T1000 (cell line): ENCODE measurements at places on chromosomes 11 and 22.

GRCh38 chr11:67268081-67268961, 2.0 kb downstream of the GRK2 start:
- DNase-seq: no peak

GRCh38 chr22:43240614-43241013, 53.7 kb upstream of the TTLL12 start:
- no peak for DNase-seq

DNA sequence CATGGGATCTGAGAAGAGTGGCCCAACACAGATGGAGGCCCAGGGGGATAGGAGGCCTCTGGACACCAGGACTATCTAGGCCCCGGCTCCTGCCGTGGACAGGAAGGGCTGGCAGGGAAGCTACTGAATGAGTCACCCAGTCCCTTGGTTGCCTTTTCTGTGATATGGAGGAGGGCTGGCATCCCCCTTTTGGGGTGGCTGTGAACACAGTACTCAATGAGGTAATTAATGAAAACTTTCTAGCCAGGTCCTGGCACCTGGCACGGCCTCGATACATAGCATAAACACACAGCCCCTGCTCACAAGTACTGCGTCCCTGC, 163.2 kb downstream of the CHST1 start:
- DNase-seq: no peak

- DNase-seq: no peak
Observed at GRCh38 chr11:112118176-112118575, 31.5 kb downstream of the SDHD start.

DNA sequence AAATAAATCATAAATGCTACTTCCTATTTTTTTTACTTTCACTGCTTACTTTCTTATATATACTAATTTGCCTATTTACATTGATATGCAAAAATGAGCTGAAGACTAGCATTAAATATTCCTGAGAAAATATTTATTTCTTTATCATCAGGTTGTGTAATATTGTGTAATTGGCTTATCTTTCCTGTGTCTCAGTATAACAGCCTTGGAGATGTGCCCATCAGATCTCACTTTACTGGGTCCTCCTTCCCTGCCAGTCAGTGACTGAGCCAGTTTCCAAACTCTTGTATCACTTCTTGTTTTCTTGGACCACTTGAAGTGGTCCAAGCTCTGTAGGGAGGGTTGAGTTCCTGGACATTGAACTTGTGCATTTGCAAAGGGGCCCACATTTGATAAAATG, 900.0 kb downstream of the LUZP2 start:
- DNase-seq: no peak

DNA sequence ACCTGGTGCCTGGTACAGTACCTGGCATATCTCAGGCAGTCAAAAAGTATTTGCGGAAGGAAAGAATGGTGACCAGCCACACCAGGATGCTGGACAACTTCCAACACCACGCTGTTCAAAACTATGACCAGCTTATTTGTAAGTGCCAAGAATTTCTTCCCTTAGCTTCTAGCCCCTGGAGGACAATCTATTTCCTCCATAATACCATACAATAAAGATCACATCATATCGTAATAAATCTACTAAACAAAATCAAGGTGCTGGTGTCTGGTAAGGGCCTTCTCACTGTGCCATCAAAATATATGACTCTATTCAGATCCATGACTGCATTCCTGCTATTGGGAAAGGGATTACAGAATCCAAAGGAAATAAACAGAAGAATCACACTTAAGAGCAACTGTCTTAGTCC, 51.5 kb downstream of the ALG9 start:
- no peak for DNase-seq

GRCh38 chr11:26126741-26127140, 205.2 kb upstream of the ANO3 start:
- DNase-seq: no peak

- DNase-seq: no peak
Observed at GRCh38 chr11:11884774-11885481, 43.2 kb downstream of the USP47 start.

DNA sequence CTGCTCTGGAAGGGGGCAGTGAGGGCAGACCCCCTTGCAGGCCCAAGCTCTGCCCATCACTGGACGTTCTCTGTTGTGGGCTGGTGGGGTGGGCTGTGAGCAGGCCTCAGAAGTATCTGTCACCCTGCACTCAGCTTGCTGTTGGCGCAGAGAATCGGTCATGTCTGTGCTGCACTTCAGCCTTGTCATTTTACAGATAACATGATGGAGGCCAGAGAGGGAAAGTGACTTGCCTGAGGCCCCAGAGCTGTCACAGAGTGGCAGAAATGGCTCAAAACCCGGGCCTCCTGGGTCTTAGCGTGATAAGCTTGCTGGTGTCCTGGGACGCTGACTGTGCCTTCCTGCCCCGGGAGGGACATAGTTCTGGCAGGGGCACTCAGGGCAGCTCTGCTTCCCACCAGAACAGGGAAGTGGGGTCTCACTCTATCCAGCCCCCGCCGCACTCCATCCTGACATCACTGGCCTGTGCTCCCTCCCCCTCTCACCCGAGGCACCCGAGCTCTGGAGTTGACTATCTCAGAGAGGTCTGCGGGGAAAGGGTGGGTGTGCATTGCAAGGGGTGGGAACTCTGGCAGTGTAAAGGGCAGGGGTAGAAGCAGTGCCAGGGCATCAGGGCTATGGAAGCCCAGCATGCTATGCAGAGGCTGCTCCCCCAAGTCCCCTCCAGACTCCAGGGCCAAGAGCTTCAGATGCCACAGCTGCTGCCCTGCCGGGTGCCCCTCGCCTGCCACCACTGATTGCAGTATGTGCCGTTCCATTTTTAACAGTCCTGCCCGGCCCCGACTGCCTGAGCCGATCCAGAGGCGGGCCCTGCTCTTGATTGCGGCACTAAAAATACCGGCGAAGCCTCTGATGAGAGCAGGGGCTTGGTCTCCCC, 50.4 kb upstream of the NECTIN1 start:
- no peak for DNase-seq

GRCh38 chr22:21972293-21972779, 10.3 kb downstream of the TOP3B start:
- DNase-seq: no peak

DNA sequence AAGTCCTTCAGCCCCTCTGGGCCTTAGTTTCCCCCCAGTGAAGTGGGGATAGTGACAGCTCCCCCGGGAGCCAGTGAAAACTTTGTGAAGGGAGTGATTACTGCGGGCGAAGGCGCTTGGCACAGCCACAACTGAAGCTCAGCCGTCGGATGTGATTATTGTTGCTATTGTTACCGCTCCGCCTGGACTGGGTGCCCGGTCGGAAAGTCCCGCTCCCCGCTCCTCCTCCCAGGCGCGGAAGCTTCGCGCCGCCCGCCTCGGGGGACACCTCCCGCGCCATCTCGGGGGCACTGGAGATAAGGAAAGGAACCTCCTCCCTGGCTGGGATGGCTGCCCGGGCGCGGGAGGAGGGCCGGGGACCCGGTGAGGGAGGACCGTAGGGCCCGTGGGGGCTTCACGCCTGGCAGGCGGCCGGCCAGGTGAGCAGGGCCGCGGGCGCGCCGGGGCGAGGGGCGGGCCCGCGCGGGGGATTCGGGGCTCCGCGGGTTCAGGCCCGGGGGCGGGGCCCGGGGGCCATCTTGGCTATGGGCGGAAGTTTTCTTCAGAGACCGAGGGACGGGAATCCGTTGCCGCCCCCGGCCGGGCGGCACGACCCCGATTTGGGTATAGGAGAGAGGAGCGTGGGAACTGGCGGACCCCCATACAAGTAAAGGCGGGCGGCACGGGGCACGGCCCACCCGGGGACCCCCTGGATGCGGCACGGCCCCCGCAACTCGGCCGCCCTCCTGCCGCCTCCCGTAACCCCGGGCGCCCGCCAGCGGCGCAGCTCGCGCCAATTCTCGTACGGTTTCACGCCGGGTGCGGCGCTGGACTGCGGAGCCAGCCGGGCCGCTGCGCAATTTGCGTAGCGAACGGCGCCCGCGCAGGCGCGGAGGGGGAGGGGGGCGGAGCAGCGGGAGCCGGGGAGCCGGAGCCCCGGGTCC, at the start of gene GPR137:
Gene GPR137, plus strand, starts transcription at position 887 of the 923 bp plus-strand sequence. CDS start 677 bp downstream, outside the sequence.
- DNase-seq: peak; percentile 86
